B cell (primary cell): ENCODE measurements at places on chromosomes 16 and 17.

DNA sequence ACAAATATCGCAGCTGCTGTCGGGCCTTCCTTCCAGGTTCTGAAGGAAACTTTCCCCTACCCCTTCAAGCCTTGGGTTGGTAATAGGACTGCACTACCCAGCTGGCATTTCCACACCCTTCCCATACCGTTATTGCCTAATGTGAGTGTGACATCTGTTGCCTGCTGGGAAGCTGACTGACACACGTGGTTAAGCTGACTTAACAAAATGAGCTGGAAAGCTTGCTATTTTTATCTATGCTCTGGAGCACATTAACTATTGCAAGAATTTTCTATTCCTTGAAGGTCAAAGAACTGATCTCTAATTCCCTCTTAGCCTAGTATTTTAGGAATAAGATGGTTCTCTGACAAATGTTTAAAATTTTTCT lies 79.5 kb downstream of the PMP22 start:
- no peak for DNase-seq

DNA sequence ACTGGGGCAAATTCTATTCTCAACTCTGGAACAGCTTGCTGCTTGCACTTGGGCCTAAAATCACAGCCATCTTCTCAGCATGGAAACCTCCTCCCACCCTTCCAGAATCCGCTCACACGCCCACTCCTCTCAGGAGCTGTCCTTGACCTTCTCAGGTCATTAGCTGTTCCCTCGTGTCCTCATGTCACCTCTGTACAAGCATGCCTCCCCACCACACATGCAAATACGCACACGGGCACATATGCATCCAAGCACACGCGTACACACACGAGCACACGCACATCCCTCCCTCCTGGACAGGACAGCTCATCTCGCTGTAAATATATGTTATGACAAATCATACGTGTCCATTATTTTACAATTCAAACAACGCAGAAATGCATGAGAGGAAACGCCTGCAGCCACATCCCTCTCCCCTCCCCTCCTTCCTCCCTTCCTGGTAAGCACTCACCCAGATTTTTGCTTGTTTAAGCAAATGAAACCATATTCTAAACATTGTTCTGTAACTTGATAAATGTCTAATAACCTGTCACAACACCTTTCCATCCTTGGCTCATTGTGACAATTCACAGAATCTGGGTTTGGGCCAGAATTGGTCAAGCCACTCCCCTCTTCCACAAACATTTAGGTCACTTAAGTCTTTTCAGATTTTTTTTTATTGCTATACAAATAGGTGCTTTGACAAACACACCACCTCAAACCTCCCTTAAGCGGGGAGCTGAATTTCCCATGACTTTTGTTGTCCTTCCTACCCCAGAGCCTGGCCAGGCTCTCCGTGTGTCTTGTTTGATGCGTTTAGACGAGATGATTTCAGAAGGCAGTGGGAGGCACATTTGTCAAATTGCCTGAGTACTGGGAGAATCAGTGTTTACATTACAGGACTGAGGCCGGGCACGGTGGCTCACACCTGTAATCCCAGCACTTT lies 41.7 kb downstream of the DNAH17 start:
- DNase-seq = no peak

- DNase-seq = no peak
These were observed 10.5 kb upstream of the MMP2 start for GRCh38 chr16:55468352-55468990.

DNA sequence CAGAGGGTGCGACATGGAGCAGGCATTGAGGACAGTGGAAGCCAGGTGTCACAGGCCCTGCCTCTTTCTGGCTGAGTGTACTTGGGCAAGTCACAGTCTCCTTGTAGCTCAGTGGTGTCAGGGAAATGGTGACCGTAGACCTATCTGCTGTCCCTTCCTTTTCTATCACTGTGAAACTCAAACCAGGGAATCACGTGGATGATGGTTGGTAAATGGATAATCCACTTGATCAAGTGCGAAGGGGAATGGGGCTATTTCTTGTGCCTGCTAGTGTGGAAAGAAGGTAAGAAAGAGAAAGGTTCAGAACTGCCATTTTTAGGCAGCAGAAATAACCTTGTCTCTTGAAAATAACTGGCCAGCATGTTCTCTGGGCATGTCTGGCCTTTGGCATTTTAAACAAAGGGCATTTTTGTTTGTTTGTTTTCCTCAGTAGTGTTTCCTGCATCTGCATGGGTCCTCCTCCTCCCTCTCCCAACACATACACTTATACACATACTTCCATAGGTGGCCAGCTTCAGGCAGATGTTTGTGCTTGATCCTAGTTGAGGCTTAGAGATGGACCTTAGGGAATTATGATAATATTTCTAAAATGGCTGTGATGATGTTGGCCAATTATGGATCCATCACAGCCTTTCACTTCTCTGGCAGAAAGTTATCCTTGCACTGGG lies 7.1 kb downstream of the TBX4 start:
- DNase-seq = no peak

DNA sequence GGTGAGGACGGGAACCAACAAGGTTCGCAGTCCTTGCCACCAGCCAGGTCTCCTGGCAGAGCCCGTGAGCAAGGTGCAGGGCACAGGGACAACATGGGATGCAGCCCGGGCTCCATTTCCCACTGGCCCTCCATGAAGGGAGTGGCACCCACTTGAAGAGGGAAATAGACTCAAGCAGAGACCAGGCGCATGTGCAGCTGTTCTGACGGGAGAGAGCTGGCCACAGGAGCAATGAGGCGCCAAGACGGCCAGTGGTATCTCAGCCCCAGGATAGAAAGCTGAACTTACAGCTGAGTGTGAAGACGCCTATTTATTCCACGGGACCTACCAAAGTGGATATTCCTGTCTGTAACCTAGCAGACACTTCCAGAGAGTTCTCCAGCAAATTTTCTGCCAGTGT lies 8.2 kb upstream of the FOXJ1 start:
- no peak for DNase-seq

DNA sequence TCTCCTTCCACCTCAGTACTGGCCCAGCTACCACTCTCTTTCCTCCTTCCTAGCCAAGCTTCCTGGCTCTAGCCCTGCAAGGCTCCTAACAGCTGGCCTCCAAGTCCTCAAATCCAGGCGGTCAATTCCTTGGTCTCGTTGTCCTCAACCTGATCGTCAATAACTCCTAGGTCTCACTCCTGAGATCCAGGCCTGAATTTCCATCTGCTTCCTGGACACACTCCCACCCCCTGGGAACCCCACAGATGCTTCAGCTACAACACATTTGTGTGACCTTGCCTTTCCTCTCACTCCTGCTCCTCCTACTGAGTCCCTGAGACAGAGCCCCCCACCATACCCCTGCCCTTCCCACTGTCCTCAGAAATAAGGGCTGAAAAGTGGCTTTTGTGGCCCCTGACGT lies 2.3 kb downstream of the ENKD1 start:
- peak; percentile 17 for DNase-seq

GRCh38 chr17:81884968-81885367 lies 6.4 kb downstream of the ALYREF start:
- DNase-seq = no peak

DNA sequence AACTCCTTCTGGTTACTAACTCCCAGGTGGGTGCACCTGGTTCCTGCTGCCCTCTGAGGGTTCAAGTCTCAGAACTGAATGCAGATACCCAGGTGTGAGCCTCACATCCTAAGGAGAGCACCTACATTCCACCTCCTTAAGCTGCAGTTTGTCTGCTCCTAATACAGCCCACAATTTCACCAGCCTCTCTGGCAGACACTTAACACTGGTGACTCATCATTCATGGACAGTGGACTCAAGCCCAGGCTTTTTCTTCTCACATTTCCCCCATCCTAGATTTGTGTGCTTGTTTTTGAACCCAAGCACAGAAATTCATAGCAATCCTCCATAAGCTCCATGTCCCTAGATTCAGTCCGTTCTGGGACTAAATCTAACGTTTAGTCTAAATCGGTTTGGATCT lies 7.0 kb upstream of the MAF start:
- no peak for DNase-seq

GRCh38 chr17:79747508-79748294 lies 17.0 kb downstream of the ENPP7 start:
- DNase-seq = peak; percentile 41

- DNase-seq = peak; percentile 79
These were observed 3.5 kb upstream of the RPL13 start for GRCh38 chr16:89556750-89557689.

GRCh38 chr16:88473666-88474534 lies 20.8 kb downstream of the ZFPM1 start:
- DNase-seq = no peak

DNA sequence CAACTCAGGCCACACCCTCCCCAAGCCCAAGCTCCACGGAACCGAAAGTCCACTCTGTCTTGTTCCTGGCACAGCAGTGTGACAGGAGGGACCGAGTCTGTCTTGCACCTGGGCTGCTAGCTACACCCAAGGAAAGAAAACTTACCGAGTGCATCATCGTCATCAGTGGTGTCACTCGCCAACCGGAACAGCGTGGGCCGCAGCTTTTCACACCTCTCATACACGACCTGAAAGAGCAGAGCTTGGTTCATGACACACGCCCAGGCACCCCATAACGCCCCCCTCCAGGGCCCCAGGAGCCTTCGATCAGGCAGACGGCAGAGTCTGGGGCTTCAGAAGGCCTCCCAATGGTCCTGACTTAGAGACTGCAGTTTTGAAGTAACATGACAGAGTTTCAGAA lies 27.5 kb downstream of the GGA2 start:
- DNase-seq = peak; percentile 35

DNA sequence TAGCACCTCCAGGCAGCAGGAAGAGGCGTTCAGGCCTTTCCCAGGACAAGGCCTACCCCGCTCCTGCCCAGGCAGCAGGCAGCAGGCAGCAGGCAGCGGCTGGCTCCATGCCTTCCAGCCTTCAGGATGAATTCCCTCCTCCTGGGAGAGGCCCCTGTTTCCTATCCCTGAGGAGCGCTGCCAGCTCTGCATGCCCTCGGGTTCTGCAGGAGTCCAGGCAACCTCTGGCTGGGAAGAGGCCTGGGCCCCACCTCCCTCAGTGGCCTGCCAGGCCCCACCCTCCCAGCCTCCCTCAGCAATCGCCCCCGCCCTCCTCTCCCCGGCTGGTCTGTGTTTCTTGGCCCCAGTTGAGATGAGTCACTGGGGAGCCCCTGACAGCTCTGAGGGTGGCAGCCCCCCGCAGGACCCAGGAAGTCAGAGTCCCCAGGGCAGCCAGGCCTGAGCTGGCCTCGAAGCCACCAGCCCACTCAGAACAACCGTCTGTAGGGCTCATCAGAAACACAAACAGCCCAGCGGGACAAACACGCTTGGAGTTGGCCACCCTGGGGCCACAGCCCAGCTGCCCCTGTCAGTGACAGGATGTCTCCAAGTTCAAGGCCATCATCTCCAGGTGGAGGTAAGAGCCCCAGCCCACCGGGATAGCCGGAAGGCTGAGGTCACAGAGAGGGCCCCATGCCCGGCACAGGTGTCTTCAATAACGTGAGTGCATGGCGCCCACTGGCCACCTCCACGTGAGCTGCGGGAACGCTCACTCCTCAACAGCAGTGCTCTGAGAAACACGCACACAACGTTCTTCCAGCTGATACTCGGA lies 39.5 kb upstream of the CIBAR2 start:
- DNase-seq = no peak

DNA sequence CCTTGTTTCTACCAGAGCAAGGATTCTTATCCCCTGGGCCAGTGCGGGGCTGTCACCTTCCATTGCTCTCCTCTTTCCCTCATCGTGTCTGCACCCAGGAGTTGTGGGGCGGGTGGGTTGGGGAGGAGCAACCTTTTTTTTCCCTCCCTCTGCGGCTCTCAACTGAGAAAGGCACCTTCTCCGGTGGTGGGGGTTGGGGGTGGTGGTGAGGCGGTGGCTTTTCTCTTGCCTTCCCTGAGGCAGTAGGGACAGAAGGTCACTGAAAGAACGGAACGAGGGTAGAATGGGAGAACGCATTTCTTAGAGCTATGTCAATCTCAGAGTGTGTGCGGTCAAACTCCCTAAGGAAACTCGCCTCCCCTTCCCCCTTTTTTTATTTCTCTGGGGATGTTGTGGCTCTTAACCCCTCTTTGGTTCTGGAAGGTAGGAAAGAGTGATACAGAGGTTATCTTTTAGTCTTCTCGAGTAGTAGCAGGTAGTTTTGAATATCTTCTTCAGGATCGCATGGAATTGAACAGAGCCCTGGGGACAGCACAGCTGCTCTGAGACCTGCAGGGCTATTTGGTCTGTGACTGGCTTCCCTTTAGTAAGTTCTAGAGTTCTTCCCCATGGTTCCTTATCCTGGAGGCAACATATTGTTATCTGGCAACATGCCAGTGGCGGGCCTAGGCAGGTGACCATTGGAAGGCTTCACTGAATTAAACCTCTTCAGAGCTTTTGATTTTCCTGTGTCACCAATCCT lies 994 bp downstream of the CLTC start:
- DNase-seq = peak; percentile 53

DNA sequence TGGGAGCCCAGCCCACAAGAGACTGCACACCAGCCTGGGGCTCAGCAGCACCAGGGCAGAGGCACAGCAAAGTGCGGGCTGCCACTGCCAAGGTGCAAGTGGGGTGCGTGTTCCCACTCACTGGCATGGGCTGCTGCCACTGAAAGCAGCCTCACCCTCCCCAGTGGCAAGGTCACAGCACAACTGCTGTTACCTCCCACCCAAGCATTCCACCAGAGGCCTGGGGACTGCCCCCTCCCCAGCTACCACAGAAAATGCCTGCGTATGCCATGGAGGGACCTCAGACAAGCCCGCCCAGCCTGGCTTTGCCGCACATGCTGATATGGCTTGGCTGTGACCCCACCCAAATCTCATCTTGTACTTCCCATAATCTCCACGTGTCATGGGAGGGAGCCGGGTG lies 33.1 kb downstream of the MEAK7 start:
- no peak for DNase-seq

GRCh38 chr16:68290450-68290849 lies 20.3 kb downstream of the SLC7A6OS start:
- DNase-seq = no peak

DNA sequence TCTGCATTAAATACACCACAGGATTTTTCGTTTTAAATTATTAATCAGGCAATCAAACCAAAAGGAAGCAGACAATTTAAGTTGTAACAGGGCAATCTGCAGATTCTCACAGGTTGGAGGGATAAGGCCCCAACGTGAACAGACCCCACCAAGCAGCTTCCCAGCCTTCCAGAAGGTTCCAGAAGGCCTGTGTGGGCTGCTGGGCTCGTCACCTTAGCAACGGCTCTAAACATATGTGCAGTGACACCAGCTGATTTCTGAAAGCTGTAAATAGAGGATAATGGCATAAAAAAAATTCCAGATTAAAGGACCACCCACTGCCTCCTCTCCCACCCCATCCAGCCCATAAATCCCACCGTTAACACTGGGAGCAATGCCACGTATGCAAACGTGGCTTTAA lies 123.8 kb downstream of the ZNF778 start:
- DNase-seq = no peak

DNA sequence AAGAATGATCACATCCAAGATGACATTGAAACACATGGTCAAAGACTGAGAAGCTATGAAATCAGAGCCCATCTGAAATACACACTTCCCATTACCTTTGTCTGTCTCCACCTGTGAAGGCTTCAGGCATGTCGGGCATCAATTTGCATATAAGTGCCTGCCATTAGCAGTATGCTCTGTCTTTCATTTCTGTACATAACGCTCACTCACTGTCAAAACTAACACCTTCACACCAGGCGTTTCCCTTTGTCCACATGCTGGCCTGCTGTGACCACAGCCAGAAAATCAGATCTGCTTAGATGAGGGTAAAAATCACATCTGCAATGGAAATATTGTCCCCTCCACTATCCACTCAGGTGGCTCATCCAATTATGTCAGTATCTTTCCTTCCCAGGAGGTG lies 524.8 kb downstream of the TOX3 start:
- DNase-seq = no peak

- no peak for DNase-seq
These were observed 48.4 kb downstream of the PDPK1 start for GRCh38 chr16:2586241-2586640.
